ENCODE measurements at places on chromosomes 12 and 14.

- DNase-seq = no peak
These were observed 75.5 kb upstream of the CPM start for GRCh38 chr12:69008520-69008919.

GRCh38 chr12:57611827-57612710 lies 834 bp downstream of the ARHGEF25 start:
- DNase-seq = no peak

GRCh38 chr12:47800582-47800981 lies 19.1 kb downstream of the HDAC7 start:
- no peak for DNase-seq

DNA sequence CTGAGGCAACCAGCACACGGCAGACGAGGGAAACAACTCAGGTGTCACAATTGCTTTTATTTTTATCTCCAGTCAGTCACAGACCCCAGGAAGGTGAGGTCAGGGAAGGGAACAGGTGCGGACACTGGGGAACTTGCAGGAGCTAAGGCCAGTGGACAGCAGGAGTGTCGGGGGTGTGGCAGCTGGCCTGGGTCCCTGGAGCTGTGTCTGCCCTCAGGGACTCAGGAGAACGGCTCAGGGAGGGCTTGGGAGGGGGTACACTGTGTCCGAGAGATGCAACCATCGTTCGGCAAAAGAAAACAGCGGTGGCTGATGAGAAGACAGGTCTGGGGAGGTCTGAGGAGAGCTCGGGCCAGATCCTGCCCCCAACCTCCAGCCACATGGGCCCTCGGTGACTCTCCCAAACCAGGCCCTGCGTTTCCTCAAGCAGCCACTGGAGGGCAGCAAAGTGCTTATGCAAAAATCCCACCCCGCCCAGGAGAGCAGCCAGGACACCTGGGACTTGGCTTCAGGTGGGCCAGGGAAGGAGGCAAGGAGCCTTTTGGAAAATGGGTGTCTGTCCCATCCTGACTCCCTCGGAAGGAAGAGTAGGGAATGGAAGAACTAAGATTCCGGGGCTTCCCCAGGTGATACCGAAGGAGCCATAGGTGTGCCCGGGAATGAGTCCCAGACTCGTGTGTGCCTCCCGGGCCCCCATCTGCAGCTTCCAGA lies 24.1 kb upstream of the BCDIN3D start:
- DNase-seq = peak; percentile 67

DNA sequence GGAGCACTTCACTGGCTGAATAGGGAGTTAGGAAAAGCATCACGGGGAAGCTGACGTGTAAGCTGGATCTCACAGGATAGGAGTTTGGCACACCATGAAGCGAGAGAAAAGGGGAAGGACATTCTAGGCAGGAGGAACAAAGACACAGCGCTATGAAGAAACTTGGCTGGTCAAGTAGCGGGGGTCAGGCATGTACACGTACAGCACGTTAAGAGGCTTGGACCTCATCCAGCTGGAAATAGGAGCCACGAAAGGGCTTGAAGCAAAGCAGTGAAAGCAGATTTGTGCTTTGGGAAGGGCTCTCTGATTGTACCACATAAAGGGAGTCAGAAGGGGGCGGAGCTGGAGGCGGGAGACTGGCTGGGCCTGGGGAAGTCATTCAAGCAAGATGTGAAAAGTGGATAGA lies 19.6 kb upstream of the GALNT8 start:
- DNase-seq = no peak

- DNase-seq = no peak
These were observed 53.8 kb downstream of the PEBP1 start for GRCh38 chr12:118189741-118190191.

- peak; percentile 8 for DNase-seq
These were observed 4.7 kb upstream of the EIF2S3B start for GRCh38 chr12:10501030-10501429.

GRCh38 chr12:132174839-132175490 lies 30.7 kb downstream of the NOC4L start:
- DNase-seq = no peak
